ENCODE measurements at places on chromosomes 5 and 9. TPM values are rescaled to one million over a fixed set of nuclear protein-coding genes. Genes with fewer than 3 reads are reported as not detected.

DNA sequence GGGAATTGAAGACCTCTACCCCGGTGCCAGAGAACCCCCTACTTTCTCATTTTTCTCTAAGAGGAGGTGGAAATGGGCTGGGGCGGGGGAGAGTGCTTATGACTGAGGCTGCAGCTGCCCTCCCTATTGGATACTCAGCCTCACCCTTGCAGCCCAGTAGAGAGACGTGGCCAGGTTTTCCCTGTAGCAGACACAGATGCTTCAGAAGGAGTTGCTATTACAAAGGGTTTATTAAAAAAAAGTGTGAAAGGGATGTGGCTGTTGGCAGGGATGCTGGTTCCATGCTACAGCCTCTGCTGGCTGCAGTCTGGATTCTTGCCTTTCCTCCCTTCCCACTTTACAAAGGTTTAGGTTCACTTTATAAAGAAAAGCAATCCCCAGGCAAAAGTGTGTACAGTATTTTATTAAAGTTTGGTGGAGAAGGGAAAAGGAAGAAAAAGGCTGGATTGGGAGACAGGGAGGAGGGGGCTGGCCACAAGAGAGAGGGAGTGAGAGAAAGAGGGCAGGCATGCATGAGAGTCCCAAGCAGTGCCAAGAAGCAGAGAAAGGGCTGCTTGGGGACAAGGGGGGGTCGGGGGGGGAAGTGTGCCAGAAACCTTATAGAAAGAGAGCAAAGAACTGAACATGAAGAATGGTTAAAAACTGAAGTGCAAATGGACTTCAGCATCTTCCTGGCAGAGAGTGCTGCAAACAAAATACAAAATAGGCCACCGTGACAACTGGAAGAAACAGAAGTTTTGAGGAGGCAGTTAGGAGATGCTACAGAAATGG is 29.5 kb upstream of the NFIB start:
- no peaks in the 10 kb centered on the region for H3K36me3 ChIP-seq
- DNase-seq = no peak
- H3K27me3 ChIP-seq = peaks cover 12% of the 10 kb centered on the region
- H3K27ac ChIP-seq = no peak overlapping the region
- no peak overlapping the region for H3K4me3 ChIP-seq
- H3K4me1 ChIP-seq = no peaks in the 10 kb centered on the region

DNA sequence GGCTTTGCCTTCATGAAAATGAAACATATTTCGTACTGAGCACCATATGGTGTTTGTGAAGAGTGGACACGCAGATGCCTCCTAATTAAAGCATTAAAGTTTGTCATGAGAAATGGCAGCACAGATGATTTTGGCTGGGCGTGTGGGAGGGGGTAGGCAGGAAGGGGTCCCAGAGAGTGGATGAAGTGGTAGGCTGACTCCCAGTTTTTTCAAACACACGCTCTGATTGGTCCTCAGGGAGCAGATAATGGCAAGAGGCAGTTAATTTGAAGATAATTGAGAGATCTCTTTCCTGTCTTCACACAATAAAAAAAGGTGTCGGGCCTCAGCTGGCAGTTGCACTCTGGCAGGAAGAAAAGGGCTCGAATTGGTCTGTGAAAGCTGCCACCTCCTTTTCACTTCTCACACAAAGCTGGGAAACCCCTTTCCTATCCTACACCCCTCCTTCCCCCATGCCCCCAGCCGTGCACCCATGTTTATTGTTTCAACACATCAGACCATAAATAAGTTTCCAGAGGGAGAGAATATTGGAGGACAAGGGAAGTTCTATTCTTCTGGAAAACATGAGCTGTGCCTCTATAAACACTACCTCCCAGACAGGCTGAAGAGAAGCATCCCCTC is 429.6 kb downstream of the ARHGEF28 start:
- peaks cover 2% of the 10 kb centered on the region for H3K27me3 ChIP-seq
- no peaks in the 10 kb centered on the region for H3K36me3 ChIP-seq
- no peak for DNase-seq
- H3K4me3 ChIP-seq = no peak overlapping the region
- H3K27ac ChIP-seq = no peak overlapping the region

Gene GMCL2
- not detected for total RNA-seq

- no peaks in the 10 kb centered on the region for H3K4me1 ChIP-seq
- H3K4me3 ChIP-seq = no peak overlapping the region
- no peak overlapping the region for H3K27ac ChIP-seq
- no peaks in the 10 kb centered on the region for H3K27me3 ChIP-seq
- DNase-seq = no peak
Observed at GRCh38 chr9:9874270-9874669, 738.5 kb downstream of the PTPRD start.

DNA sequence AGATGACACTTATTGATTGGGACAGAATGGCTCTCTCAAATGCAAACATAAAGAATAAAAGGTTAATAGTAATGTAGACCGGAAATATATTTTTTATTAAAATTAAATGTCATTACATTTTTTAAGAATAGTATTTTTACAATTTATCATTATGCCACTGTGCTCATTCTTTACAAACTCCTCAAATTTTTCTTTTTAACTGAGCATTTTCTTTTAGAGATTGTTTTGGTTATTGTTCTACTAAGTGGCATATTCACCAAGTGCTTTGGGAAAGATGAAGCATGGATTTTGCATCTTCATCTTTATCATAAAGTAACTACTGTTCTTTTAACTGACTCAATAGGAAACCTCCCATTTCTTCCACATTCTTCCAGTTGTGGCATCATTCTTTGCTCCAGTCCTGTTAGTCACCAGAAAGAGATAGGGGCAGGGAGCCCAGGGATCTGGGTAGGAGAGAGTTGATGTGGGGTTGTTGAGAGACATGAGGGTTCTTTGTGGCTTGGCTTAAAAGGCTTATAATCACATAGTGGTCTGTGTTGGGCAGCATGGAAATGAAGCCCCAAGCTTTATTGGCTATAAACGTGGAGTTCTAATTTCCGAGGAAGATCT is 69.8 kb downstream of the SYK start:
- H3K27ac ChIP-seq = no peak overlapping the region
- H3K4me3 ChIP-seq = no peak overlapping the region
- H3K27me3 ChIP-seq = peaks cover 7% of the 10 kb centered on the region
- H3K36me3 ChIP-seq = no peaks in the 10 kb centered on the region
- no peaks in the 10 kb centered on the region for H3K4me1 ChIP-seq

- H3K4me3 ChIP-seq = no peak overlapping the region
- no peaks in the 10 kb centered on the region for H3K4me1 ChIP-seq
- H3K27me3 ChIP-seq = no peaks in the 10 kb centered on the region
- no peak for DNase-seq
- no peak overlapping the region for H3K27ac ChIP-seq
- no peaks in the 10 kb centered on the region for H3K36me3 ChIP-seq
Observed at GRCh38 chr5:107915176-107915812, 244.6 kb upstream of the EFNA5 start.

All from CD4-positive, CD25-positive, alpha-beta regulatory T cell (primary cell).